ENCODE measurements at places on chromosomes 3 and 15. TPM values are rescaled to one million over a fixed set of nuclear protein-coding genes. Genes with fewer than 3 reads are reported as not detected.

ARHGAP31 gene
- 50.3 TPM for total RNA-seq

A4GNT gene
- not detected for total RNA-seq

PRICKLE2 gene
- total RNA-seq: 48.2 TPM

DNAH12 gene
- total RNA-seq: 0.29 TPM

GRCh38 chr15:78387246-78388037 is 47.3 kb downstream of the CRABP1 start:
- H3K36me3 ChIP-seq: no peaks in the 10 kb centered on the region
- no peak overlapping the region for H3K4me3 ChIP-seq
- H3K4me1 ChIP-seq: peaks cover 6% of the 10 kb centered on the region
- H3K27ac ChIP-seq: no peak overlapping the region
- DNase-seq: no peak

DNA sequence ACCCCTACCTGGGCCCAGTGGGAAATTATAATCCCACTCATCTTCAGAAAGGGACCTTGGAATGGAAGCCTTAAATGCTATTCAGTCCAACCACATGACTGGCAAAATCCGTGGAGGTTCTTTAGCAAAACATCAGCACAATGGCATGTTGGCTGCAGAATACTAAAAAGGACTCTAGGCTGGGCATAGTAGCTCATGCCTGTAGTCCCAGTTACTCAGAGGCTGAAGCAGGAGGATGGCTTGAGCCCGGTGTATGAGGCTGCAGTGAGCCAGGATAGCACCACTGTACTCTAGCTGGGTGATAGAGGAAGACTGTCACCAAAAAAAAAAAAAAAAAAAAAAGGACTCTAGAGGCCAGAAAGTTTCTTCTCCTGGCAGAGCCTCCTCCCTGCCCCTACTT is 60.6 kb upstream of the RYK start:
- no peaks in the 10 kb centered on the region for H3K36me3 ChIP-seq
- peaks cover 76% of the 10 kb centered on the region for H3K4me1 ChIP-seq
- H3K4me3 ChIP-seq: no peak overlapping the region
- no peak for DNase-seq
- peak overlapping the region; percentile 94 for H3K27ac ChIP-seq

DNA sequence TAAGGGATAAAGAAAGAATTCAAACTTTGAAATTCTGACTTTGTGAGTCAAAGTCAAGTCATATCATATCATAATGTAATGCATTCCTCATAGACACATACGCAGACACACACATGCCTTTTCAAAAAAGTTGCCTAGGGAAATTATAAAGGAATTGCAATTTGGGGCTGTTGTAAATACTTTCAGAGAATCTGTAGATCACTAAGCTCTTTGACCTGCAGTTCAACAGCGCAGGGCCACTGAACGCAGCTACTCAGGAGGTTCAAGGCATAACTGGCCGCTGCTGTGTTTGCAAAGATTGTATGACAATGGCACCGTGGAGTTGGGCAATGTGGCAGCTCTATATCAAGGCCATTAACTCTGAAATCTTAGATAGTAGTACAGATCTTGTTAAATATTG is 188.4 kb upstream of the THRB start:
- H3K4me1 ChIP-seq: peaks cover 47% of the 10 kb centered on the region
- no peak for DNase-seq
- no peaks in the 10 kb centered on the region for H3K36me3 ChIP-seq
- no peak overlapping the region for H3K4me3 ChIP-seq

- H3K27ac ChIP-seq: no peak overlapping the region
- no peak for DNase-seq
- peaks cover 10% of the 10 kb centered on the region for H3K36me3 ChIP-seq
- peaks cover 3% of the 10 kb centered on the region for H3K4me1 ChIP-seq
Observed at GRCh38 chr3:115758076-115758763, 134.9 kb downstream of the GAP43 start.

DNA sequence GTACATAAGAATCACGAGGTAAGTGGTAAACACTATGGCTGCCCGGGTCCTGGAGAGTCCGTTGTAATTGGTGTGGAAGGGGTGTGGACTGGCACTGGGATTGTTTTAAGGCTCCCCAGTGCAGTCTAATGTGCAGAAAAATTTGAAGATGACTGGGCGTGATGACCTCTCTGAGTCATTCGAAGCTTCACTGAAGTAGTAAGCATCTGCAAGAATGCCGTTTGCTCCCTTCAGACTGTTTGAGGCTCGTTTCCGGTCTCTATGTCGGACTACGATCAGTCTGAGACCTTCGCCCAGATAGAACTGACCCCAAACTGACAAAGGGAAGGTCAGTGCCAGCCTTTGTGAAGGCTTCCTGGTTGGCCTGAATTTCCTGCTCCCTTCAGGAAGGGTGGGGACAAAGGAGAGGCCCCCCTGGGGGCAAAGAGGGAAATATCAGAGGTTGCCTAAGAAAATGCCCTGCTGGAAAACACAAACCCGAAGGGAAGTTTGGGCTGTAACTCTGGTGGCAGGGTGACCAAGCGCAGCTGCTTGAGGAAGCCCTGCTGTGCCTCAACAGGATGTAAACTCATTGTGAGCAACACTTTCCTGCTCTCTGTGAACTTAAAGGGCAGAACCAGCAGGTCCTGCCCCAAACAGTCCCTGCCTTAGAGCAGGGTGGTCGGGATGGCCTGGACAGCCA is 34.6 kb downstream of the BTD start:
- H3K4me1 ChIP-seq: peaks cover 83% of the 10 kb centered on the region
- H3K27ac ChIP-seq: peak overlapping the region; percentile 91
- DNase-seq: no peak
- H3K36me3 ChIP-seq: no peaks in the 10 kb centered on the region
- no peaks in the 10 kb centered on the region for H3K27me3 ChIP-seq

GRCh38 chr3:158093526-158093925 is 12.7 kb downstream of the SHOX2 start:
- H3K27me3 ChIP-seq: peaks cover 81% of the 10 kb centered on the region
- no peak for DNase-seq
- no peak overlapping the region for H3K27ac ChIP-seq
- no peak overlapping the region for H3K4me3 ChIP-seq
- H3K36me3 ChIP-seq: peaks cover 3% of the 10 kb centered on the region

DNA sequence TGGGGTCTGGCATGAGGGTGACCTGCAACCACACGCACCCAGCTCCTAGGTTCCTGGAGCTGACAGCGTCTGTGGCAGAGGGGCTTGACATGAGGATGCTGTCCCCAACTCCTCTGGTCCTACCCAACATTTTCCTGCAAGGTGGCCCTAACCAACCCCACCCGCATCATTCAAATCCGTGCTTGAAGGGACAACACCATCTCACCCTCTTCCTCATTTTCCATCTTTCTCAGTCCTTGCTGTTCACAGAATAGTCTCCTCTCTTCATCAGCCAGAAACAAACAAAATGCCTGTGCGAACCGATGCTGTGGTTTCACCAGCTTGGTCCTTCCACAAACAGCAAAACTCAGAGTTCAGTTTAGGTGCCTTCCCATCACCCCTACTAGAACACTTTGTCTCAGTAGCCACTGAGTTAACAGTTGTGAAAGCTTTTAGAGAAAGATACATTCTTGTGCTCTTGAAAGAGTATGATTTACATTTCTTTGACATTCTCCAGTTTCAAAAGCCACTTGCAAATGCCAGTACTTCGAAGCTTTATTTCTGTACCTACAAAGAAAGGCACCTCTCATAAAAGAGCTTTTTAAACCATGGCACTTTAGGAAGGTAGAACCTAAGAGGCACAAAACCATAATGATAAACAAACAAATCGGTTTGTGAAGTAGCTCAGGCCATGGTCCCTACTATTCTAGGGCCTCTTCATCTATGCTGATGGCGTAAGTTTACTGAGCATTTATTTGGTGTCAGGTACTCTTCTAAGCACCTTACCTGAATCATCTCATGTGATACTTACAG is 360.1 kb downstream of the SHQ1 start:
- DNase-seq: no peak
- H3K27me3 ChIP-seq: no peaks in the 10 kb centered on the region
- peaks cover 54% of the 10 kb centered on the region for H3K4me1 ChIP-seq
- H3K4me3 ChIP-seq: no peak overlapping the region

- peaks cover 33% of the 10 kb centered on the region for H3K27me3 ChIP-seq
- no peaks in the 10 kb centered on the region for H3K36me3 ChIP-seq
- no peaks in the 10 kb centered on the region for H3K4me1 ChIP-seq
Observed at GRCh38 chr15:80240276-80240675, 11.7 kb downstream of the CTXND1 start.

DNA sequence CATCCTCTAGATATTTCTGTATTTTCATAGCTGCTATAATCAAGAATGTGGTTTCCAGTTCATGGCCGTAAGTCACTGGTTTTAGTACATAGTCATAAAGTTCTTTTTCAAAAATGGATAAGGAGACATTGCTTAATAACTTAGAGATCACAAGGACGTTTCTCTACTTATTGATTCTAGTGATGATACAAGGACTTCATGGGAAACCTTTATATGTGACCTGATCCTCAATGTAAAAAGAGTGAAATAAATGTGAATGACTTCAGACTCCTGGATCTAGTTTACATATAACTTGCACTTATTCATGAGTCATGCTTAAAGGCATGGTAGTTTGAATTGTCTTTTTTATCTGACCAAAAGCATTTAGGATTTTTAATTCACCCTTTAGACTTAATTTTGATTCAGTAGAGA is 35.2 kb downstream of the TSC22D2 start:
- H3K4me3 ChIP-seq: no peak overlapping the region
- no peaks in the 10 kb centered on the region for H3K27me3 ChIP-seq
- no peak for DNase-seq
- peaks cover 13% of the 10 kb centered on the region for H3K36me3 ChIP-seq
- peaks cover 71% of the 10 kb centered on the region for H3K4me1 ChIP-seq
- peak overlapping the region; percentile 91 for H3K27ac ChIP-seq
